Left hindlimb (tissue), 1 donor: ENCODE measurements at places on chromosomes 13 and 19.

- DNase-seq: no peak
Measured at GRCh38 chr13:98018293-98018692, 64.8 kb downstream of the IPO5 start.

GRCh38 chr13:48778610-48779009 lies 124.9 kb downstream of the CYSLTR2 start:
- DNase-seq: no peak

DNA sequence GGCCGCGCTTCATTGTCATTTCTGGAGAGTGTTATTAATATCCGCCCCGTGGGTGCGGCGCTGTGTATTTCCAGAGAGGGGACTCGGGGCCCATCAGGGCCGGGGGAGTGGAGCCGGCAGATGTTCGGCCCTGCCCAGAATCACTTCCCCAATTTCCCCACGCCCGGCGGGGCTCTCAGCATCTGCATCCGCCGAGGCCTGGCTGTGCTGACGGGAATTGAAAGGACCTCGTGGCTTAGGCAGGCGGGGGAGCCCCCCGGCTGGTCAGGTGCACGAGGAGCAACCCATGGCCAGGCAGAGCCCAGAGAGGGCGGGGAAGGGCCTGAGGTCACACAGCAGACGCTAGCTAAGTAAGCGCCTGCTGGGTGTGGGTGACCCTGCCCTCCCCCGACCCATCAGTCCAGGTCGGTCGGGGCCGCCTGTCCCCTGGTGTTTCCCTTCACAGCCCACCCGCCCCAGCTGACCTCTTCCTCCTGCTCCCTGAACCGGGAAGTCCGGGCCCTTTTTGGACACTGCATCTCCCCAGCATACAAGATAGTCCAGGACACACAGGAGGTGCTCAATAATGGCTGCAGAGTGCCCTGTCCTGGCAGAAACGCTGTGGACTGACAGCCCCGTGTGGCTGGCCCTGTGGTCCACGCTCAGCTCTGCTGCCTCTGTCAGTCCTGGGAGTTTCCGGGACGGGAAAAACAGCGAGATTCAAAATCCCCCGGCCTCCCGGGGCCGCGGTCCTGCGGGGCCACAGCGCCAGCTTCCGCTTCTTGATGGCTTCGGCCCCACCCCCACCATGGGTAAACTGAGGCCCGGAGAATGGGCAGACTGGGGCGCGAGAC lies 22.1 kb downstream of the ARID3A start:
- peak; percentile 68 for DNase-seq

- peak; percentile 55 for DNase-seq
Measured at GRCh38 chr13:42594481-42595252, 20.7 kb downstream of the TNFSF11 start.

- DNase-seq: no peak
Measured at GRCh38 chr13:21898459-21898858, 227.6 kb downstream of the FGF9 start.

GRCh38 chr13:20348018-20348417 lies 115.9 kb upstream of the GJB6 start:
- no peak for DNase-seq

DNA sequence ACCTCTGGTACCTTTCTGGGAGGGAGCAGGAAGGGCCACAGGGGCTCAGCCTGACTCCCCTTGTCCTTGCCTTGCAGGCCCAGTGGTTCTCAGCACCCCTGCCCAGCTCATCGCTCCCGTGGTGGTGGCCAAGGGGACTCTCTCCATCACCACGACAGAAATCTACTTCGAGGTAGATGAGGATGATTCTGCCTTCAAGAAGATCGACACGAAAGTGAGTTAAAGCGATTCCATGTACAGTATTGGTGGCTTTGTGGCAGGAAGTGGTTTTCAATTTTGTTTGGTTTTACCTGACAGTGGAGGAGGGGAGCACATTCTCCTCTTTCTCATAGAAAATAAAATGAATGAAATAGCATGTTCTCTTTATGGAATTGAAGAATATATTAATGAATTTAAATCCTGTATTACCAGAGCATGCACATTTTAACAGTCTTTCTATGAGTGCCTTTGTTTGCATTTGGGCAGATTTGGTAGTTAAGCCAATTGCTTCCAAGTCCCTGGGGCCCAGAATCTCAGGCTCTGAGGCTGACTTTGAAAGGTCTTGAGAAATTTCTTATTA lies 4.1 kb downstream of the MAB21L1 start:
- peak; percentile 46 for DNase-seq

DNA sequence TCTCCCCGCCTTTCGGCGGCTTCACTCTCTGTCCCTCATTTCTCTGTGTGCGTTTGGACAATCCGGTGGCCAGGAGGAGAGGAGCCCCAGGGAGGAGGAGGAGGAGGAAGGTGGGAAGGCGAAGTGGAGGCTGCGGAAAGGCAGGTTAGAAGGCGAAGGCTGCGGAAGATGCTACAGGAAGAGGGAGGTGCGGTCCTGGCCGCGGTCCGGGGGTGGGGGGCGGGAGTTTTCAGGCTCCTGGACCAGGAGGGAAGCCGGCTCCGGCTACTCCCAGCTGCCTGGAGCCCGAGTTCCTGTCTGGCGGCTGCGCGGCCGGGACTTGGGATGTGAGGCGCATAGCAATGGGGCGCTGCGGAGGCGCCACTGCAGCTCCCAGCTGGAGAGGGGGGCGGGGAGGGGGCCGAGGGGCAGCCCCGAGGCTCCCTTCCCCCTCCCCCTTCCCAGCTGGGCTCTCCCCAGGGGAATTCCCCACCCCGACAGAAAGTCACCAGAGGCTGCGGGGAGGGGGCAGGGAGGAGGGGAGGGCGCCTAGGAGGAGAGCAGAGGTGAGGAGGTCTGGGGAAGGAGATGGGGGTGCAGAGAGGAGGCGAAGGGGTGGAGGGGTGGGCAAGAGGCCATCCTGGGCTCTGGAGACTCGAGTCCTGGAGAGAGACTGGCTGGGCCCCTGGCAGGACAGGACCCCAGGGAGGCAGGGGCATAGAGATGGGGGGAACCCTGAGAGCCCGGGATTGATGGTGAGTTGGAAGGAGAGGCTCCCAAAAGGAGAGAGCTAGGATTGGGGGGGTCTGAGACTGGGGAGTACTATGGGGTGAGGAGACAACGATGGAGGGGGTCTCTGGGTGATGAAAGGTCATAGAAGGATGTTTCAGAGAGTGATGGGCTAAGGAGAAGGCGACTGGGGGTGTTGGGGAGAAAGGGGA lies 2.0 kb downstream of the LRRC4B start:
- no peak for DNase-seq

- no peak for DNase-seq
Measured at GRCh38 chr13:87497426-87497825, 173.7 kb upstream of the SLITRK5 start.

- DNase-seq: no peak
Measured at GRCh38 chr13:69704311-69704710, 403.3 kb upstream of the ATXN8OS start.

DNA sequence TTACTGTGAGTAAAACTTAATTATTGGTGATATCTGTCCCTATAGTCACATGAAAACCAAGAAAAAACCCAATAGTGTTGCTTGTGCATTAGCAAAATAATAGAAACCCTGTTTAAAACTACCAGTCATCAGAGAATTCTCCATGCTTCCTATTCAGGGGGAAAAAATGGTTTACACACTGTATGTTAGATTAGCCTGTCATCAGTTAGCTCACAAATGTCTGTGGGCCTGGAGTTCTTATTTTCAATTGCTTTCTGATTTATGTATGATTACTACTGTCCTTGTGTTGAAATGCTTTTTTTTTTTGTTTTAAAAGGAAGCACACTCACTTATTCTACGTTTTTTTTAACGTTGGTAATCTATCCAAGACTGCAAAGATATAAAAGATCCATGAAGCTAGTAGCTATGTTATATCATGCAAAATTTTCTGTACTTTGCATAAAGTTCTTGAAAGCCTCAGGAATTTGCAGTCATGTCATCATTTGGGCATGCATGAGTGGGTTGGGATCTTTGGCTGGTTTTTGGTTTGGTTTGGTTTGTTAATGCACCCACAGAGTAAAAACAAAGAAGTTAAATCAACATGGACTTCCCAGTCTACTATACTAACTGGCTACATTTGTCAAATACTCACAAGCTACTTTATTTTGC lies 25.9 kb downstream of the RXFP2 start:
- DNase-seq: no peak

GRCh38 chr13:93235258-93236015 lies 8.8 kb downstream of the GPC6 start:
- no peak for DNase-seq

- DNase-seq: no peak
Measured at GRCh38 chr13:50425772-50426171, 410.5 kb downstream of the KCNRG start.

- DNase-seq: no peak
Measured at GRCh38 chr19:35379992-35380391, 9.1 kb downstream of the GPR42 start.

DNA sequence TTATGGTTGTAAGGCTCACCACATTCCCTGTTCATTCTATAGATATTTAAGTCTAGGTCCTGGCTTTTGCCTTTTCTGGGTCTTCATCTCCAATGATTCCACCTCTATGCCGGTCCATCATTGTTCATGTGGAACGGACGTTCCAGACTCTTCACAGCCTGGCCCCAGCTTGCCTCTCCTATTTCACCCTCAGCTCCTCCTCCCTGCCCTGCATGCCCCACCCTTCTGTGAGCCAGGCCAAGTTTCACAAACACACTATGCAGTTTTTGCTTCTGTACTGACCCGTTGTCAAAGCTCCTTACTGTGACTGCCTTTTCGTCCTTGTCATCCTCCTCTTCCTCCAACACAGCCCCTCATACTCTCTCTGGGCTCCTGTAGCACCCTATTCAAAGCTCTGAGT lies 31.3 kb downstream of the TEX26 start:
- no peak for DNase-seq

DNA sequence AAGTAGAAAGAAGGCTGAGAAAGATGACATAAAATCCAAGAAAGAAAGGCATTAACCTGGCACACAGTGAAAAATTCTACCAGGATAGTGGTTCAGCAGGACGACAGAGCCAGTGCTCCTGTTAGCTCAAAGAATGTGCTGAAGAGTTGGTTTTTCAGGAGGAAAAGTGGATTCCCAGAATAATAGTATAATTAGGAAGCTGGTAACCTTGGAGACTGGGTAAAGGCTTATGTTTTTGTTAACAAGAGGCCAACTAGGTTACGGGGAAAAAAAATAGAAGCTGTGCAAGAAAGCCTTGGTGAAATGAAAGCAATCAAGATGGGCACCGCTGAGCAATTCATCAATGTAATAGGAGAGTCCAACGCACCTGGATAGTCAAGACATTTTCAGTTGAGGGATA lies 54.7 kb downstream of the SLC15A1 start:
- no peak for DNase-seq

DNA sequence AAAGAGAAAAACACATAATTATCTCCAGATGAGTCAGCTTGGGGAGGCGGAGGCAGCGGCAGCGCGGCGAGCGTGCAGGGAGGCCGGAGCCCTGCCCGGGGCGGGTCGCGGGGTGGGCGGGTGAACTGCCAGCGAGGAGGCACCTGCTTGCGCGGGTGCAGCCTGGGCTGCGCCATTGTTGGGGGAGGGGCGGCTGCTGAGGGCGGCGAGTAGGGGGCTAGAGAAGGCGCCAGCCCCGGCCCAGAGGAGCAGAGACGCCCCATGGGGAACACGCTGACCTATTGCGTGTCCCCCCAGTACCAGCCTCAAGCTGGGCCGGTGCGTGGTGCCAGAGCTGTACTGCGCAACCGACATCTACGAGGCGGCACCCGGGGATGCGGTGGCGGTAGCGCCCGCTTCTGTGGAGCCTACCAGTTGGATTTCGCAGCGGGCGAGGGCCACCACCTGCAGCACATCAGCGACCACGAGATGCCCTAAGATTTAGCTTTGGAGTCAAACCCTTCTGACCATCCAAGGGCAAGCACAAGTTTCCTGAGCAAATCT lies 16.7 kb downstream of the ZNF100 start:
- DNase-seq: no peak

DNA sequence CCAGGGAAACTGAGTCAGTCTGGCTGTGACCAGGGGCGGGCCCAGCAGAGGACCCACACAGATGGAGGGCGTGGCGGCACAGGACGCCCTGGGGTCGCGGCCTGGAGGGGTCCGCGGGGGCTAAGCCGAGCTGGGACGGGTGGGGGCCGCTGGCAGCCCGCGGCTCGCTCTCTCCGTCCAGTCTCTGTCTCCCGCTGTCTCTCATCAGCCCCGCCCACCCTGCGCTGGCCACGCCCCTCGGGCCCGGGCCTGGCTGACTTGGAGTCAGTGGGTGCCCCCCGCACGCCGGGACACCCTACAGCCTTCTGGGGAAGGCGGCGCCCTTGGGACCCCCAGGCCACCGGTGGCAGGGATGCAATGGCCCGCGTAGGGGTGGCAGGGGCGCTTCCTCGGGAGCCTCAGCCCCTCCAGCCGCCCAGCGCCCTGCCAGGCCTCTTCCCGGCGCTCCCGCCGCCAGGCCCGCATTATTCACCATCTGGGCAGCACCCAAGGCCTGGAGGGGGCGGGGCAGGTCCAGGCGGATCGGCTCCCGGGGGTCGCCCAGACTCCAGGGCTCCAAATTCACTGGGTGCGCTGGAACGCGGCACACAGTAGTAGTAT lies at the start of gene TBXA2R:
Gene TBXA2R, minus strand, starts transcription at position 186 of the 600 bp plus-strand sequence. CDS start 6,241 bp downstream, outside the sequence.
- DNase-seq: peak; percentile 76

DNA sequence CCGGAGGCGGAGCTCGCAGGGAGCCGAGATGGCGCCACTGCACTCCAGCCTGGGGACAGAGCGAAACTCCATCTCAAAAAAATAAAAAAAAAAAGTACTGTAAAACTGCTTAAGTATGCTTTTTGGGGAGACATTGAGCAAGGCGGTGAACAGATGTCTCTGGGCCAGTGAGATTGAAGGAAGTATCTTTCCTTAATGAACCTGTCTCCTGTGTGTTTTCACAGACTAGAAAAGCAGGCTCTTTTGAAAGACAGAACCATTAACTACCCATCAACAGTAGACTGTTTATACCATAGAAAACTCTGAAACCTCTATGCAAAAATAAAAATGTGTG lies 1.5 kb upstream of the ECH1 start:
- DNase-seq: no peak

- DNase-seq: peak; percentile 87
Measured at GRCh38 chr19:23762884-23763711, 4.4 kb upstream of the ZNF681 start.

DNA sequence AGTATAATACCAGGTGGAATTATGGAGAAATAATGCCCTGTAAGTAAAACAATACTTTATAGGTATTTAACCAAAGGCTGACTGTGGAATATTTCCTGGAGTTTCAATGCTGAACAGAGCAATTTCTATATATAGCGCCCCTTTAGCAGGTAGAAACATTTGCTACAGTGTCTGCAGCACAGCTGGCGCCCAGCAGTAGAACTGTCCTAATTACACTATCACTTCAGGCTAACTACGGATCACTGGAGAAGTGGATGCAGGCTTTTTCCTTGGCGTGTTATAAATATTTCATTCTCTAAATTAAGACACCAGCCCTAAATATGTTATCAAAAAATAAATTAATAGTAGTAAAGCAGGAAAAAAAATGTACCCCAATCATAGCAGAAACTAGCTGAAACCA lies 3.1 kb downstream of the SHISA2 start:
- DNase-seq: no peak

DNA sequence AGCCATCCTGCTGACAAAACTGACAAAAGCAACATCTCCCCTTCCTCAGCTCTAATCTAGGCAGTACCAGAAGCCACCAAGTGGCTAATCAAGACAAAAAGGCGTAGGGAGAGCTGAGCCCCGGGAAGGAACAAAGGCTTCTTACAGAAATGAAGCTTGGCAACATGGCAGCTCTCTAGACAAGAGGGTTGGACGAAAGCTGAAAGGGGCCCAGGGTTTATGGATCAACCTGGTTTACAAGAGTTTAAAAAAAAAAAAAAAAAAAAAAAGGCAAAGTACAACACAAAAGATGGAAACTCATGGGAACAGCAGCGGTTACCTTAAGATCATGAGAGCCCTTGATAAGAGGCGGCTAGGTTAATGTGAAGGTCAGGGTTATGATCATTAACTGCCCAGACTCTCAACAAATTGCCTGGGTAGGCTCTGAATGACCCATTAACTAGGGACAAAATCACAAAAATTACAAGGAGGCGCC lies 14.0 kb downstream of the ZC3H4 start:
- no peak for DNase-seq
